ENCODE measurements at places on chromosomes 4 and X.

GRCh38 chr4:145231906-145232700, 51.7 kb upstream of the OTUD4 start:
- no peak for DNase-seq

- DNase-seq = no peak
Measured at GRCh38 chr4:161252520-161253141, 911.2 kb downstream of the FSTL5 start.

GRCh38 chr4:7377223-7377865, 57.4 kb downstream of the PSAPL1 start:
- peak; percentile 46 for DNase-seq

DNA sequence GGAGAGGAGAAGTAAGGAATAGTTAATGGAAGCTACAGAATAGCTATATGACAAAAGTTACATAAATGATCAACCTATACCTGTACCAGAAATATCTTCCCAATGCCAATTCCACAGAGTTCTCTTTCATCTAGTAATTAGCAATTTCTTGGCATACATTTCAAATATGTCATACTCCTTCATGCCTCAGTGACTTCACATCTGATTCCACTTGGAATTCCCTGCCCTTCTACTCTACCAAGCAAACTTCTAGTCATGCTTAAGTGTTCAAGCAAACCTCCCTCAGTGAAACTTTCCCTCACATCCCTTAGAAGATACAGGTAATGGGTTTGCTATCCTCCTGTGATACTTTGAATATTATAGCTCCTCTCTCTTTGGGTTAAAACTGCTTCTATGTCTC, 127.1 kb downstream of the KLHL13 start:
- no peak for DNase-seq

DNA sequence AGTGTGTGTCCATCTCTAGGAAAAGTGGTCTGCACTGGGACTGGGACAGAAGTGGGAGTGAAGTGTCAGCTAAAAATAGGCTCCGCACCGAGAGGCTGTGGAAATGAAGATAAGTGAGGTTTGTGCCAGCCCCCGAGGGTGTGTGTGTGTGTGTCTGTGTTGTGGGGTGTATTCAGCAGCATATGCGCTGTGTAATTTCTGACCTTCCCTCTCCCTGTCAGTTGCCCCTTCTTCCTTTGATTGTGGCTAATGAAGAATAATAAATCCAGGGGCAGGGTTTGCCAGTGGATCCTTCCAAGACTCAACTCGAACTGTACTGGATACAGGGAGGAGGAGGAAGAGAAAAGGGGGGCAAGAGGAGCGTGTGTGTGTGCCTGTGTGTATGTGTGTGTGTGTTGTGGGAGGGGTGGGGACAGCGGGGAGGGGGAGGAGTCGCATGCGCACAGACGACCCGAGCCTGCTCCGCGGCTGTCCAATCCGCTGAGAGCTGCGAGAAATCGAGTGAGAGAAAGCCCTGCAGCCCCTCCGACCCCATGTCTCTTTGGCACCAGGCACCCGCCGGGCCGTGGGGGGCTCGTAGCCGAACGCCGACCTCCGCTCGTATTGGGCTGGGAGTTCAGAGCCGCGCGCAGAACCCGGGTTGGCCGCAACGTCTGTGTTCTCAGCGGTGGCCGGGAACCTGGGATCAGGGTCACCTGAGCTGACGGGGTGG, 916 bp upstream of the POU4F2 start:
- DNase-seq = peak; percentile 49

DNA sequence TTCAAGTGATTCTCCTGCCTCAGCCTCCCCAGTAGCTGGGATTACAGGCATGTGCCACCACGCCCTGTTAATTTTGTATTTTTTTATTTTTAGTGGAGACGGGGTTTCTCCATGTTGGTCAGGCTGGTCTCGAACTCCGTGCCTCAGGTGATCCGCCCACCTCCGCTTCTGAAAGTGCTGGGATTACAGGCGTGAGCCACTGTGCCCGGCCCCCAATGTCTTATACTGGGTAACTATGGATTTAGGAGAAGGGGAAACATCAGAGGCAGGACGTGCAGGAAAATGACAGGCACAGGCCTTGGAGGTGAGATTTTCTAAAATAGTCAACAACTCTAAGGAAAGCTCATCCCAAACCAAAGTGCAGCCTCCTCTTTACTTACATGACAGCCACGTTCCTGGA, 11.1 kb upstream of the TSPYL2 start:
- no peak for DNase-seq

DNA sequence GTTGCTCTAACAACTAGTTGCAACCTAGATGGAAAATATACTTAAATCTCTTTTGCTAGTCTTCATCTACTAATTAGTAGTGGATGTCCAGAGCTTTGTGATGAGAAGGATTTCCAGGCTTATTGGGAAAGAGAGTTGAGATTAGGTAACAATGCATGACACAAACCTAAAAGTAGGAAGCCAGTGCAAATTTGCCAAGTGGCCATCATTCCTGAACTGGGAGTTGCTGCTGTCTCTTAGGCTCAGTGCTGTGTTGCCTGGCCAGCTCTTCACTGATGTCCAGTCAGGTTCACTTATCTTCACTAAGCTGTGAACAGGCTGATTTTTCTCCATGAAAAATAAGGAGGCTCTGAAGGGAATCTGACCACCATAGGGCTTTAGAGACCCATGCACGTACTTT, 105.6 kb upstream of the AMOT start:
- DNase-seq = no peak

- no peak for DNase-seq
Measured at GRCh38 chrX:13008189-13008533, 33.3 kb downstream of the TMSB4X start.

- no peak for DNase-seq
Measured at GRCh38 chr4:81137446-81137845, 77.6 kb downstream of the PRKG2 start.

DNA sequence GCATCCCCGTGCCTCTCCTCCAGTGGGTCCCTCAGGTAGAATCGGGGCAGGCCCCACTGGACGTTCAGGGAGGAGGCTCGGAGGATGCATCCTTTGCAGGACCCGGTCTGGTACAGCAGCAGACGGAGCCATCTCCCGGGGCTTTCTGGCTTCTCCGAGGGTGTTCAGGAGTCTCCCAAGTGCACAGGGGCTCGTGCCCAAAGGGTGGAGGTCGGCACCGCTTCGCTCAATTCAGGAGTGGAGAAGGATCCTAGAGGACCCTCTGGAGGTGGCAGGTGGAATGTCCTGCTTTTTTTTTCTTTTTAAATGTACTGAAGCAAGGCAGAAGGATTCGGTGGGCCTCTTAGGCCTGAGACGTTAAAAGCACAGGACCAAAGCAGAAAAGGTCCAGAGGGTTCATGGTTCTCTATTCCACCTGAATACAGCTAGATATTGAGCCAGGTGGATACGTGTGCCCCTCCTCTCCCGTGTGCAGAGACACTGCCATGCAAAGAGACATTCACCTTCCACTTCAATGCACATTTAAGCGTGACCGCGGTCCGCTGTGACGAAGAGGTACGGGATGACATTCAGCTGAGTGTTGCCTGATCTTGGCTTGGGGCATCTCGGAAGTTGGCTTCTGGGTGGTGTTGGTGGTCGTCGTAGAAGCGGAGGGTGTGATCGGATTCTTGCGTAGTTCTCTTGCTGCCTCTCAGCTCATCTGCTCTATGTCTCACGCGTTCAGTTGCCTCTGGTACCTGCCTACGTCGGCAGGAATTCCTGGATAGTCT, 281.2 kb upstream of the AGTR2 start:
- no peak for DNase-seq

DNA sequence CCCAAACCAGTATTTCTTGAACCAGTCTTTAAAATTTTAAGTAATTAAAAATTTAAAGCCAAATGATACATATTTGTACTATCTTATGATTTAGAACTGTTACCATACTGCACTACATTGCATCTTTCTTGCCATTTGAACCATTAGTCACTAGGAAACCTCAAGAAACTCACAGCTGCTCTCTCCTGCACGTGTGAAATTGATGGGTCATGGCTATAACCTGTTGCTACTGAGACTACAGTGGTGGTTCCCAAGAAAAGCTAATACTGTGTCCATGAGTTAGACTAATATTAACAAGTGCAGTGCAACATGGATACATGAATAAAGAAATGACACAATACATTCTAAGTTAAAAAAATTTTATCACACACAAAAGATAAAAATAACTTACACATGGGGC, 88.4 kb downstream of the PDE5A start:
- no peak for DNase-seq

- no peak for DNase-seq
Measured at GRCh38 chr4:83340692-83341343, 6.2 kb upstream of the HPSE start.

DNA sequence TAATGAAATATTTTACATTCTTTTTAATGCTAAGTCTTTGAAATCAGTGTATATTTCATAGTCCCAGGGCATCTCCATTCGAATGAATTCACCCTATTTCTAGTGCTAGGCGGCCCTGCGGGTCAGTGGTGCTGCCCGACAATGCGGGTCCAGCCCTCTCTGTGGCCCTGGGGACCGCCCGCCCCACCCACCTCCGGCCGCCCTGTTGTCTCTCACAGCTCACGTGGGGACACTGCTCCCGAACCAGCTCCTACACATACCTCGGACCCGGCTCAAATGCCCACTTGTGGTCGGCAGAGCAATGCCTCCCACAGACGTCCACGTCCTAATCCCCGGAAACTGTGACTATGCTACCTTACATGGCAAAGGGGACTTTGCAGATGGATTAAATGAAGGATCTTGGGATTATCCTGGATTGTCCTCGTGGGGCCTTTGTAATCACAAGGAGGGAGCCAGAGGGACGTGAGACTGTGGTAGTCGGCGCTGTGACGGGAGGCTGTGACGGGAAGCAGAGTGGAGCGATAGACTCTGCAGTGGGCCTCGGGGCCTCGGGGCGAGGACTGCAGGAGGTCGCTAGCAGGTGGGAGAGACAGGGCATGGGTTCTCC, 92.3 kb upstream of the PSAPL1 start:
- DNase-seq = no peak

- no peak for DNase-seq
Measured at GRCh38 chrX:10350981-10351380, 194.2 kb downstream of the CLCN4 start.

GRCh38 chr4:149296503-149296902, 519.1 kb downstream of the IQCM start:
- no peak for DNase-seq

- no peak for DNase-seq
Measured at GRCh38 chr4:102535398-102536082, 34.4 kb downstream of the NFKB1 start.

- no peak for DNase-seq
Measured at GRCh38 chr4:10204401-10205058, 87.9 kb upstream of the WDR1 start.

GRCh38 chrX:29902004-29902403, 313.4 kb upstream of the MAGEB2 start:
- no peak for DNase-seq

- no peak for DNase-seq
Measured at GRCh38 chrX:37854148-37854547, 6.8 kb upstream of the DYNLT3 start.

DNA sequence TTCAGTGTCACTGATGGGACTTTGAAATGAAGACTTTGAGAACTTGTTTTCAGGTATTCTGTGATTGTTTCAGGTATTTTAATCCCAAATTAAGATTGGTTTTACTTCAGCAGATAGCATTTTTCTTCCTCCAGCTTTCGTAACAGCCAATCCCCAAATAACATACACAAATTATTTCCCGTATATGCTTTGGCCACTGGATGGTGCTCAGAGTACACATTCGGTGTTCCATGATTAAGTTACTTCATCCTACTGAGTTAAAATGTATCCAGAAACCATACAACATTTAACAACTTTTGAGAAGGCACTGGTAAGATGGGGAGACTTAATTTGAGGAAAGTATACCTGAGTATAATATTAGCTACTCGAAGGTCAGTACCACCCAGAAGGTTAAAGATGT, 233.4 kb upstream of the FAM47A start:
- peak; percentile 5 for DNase-seq

DNA sequence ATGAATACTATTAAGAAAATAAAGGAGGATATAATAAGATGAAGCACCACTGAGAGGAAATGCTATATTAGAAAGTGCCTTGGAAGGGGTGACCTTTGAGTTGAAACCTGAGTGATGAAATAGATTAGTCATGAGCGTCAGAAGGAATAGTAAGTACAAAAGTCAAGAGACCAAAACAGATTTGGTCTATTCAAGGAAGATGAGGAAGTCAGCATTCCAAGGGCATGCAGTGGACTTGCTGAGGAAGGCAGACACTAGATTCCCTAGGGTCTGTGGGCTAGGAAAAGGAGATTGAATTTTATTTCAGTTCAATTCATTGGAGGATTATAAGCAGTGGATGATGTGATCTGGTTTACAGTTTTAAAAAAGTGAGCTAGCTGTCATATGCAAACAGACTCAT, 73.0 kb upstream of the WDFY3 start:
- DNase-seq = no peak

DNA sequence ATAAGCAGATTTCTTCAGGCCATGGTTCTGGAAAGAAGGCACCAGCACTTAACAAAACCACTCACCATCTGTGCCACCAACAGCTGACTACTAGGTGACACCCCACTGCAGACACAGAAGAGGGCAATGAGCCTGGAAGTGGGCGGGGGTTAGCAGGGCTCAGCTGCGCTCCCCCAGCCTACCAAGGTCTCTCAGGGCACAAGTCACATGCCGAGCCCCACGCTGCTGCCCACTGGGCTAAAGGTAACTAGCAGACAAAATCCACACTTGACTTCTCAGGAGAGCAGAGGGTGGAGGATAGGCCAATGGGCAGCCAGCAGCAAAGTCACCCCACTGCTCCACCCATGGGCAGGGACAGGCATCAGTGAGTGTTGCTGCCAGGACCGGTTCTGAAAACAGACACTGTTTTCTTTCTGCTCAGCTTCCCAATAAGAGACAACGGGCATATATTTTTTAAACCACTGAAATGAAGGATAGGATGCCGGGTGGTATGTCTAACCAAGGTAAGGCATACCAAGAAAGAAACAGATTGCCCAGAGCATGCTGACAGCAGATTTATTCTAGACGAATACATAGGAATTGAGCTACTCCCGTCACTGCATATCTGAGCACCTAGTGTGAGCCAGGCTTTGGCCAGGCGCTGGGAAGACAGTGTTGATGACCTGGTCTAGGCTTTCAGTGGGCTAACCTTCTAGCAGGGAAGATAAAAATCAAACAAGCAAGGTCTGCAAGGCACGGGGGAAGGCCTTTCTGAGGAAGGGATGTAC, 20.1 kb downstream of the ACSL1 start:
- DNase-seq = peak; percentile 70

GRCh38 chr4:57037982-57038604, 59.4 kb downstream of the POLR2B start:
- DNase-seq = peak; percentile 39
